IPS DF 6.9 (cell line): ENCODE measurements at places on chromosomes 16 and 17.

DNA sequence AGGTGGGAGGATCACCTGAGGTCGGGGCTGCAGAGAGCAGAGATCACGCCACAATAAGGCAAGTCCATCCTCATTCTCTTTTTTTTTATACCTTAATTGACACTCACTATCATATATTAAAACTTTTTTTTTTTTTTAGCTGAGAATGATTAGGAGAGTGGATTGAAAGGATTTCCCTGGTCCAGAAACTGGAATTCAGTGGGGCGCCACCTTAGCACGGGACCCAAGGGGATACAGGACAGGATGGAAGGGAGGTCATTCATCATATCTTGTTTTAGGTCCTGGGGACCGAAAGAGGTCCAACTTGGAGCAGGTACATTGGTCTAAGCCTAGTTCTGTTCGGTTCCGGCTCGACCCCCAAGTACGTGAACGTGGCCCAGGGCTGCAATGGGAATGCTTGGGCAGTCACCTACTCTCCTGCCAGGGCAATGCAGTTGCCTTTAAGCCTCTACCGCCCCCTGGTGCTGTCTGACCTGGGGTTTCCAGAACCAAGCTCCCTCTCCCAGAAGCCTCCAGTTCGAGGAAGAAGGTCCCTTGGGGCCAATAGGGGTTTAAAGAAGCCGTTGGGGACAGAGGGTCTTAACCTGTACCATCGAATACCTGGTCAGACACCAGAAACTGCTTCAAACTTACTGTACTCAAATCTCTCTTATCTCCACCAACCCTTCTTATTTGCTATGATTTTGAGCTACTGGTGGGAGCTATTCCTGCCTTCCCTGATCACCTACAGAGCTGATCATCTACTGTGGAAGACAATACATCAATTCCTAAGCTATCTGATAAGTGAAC lies 19.9 kb upstream of the GPATCH8 start:
- DNase-seq = no peak

DNA sequence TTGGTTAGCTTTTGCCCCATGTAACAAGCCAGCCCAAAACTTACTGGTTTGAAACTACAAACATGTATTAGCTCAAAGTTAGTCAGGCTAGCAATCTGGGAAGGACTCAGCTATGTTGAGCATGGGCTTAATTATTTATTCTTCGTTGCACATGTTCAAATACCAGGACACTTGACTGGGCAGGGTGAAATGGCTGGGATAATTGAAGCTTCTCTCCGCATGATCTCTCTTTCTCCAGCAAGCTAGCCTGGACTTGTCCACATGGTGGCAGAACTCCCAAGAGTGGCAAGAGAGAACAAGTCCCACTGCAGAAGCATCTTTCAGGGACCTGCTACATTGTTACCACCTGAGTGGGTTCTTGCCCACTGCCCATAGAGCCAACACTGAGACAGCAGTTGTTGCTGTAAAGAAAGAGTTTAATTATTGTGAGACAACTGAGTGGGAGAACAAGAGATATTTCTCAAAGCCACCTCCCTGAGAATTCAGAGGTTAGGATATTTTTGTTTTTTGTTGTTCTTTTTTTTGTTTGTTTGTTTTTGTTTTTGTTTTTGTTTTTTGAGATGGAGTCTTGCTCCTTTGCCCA lies 16.8 kb upstream of the ATF7IP2 start:
- no peak for DNase-seq

DNA sequence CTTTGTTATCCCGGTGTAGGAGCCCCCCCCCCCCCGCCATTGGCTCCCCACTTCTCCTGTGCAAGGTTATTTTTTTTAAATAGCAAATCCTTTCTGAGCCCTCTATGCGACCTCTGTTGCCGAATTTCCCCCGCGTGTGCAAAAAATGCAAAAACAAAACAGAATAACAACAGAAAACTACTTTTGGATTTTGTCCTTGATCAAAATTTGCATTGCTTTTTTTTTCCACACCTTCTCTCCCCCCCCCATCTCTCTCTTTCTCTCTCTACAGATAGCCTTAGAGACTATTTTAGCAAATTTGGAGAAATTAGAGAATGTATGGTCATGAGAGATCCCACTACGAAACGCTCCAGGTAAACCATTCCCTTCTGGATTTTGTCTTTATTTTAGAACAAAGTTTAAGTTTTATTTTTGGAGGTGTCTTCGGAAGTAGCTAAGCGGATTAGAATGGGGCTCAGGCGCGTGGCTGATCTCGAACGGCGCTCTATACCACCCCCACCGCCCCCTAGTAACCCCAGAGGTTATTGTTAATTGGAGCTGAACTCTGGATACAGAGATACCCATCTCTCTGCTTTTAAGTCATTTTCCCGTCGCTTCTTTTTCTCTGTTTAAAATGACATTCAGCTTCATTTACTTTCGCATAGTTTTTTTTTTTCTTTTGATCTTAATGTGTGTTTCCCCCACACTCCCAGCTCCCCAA lies 1.0 kb downstream of the MSI2 start:
- no peak for DNase-seq

DNA sequence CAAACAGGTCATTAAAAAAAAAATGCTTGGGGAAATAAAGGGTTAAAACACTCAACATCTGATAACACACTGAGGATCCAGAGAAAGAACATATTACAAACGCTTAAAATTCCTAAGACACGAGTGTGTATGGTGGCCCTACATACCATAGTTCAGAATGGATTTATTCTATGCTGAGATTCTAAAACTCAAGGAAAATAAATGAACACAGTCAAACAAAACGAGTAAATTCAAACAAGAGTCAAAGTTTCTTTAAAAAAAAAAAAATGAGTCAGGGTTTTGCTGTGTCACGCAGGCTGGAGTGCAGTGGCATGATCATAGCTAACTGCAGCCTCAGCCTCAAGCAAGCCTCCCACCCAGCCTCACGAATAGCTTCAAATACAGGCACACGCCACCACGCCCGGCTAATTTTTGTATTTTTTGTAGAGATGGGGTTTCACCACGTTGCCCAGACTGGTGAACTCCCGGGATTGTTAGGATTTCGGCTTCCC lies 17.4 kb downstream of the CRK start:
- DNase-seq = no peak

- DNase-seq = no peak
Measured at GRCh38 chr16:11396241-11397048, 51.2 kb downstream of the RMI2 start.
